ENCODE measurements at places on chromosomes 1 and 21.

GRCh38 chr1:230310381-230311163, 115.6 kb downstream of the PGBD5 start:
- H3K4me3 ChIP-seq: no peak overlapping the region
- H3K27ac ChIP-seq: no peak overlapping the region
- H3K36me3 ChIP-seq: no peaks in the 10 kb centered on the region
- H3K27me3 ChIP-seq: no peaks in the 10 kb centered on the region

DNA sequence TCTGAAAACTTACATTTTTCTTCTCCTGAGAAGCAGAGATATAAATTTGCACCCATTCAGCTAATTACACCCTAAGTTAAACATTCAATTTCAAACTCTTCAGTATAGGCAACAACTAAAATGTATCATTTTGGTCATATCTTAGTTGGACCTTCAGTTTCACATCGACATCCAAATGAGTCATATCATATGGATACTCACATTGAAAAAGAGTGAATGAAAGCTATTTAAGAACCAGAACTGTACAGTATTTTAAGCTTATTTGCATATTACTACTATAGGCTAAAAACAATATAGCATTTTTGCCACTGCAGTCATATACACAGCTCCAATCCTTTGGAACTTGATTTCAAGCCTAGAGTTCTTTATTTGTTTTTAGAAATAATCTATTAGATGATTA, 33.6 kb downstream of the USP25 start:
- H3K4me3 ChIP-seq: no peak overlapping the region
- no peak for DNase-seq
- peaks cover 3% of the 10 kb centered on the region for H3K4me1 ChIP-seq
- no peaks in the 10 kb centered on the region for H3K36me3 ChIP-seq
- H3K27ac ChIP-seq: no peak overlapping the region

DNA sequence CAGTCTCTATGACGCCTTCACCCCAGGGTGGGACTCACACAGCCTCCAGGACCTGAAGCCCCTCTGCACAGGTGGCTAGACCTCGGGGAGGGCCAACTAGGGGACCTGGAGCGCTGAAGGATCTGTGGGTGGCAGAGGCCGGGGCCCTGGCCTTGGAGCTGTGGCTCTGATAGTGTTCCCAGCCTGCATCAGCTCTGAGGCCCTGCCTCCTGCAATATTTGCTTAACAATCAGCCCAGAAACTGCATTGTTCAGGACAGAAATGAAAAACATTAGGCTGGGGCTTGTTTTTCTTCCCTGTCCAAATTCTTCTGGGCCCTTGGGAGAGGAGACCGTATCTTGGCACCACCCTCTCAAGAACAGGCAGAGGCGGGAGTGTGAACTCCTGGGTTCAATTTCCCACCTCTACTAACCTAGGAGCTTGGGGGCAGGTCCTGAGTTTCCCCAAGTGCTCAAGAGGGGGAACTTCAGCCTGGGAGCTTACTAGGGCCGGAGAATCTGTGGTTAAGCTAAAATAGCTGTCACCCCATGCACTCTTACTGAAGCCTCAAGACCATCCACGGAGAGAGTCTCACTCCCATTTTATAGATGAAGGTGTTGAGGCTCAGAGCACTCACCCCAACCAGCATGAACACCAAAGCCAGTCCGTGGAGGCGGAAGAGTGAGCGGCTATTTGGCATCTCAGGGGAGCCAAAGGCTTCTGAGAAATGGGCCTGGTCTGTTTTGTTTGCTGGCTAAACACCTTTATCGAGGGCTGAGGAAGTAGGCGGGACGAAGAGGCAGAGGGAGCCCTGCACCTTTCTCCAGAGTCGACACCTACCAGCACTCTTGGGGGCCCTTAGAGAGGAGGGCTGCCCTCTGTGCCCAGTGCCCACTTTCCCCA, 18.8 kb upstream of the CASZ1 start:
- no peaks in the 10 kb centered on the region for H3K4me1 ChIP-seq
- H3K27me3 ChIP-seq: no peaks in the 10 kb centered on the region
- no peak overlapping the region for H3K4me3 ChIP-seq
- H3K27ac ChIP-seq: no peak overlapping the region

DNA sequence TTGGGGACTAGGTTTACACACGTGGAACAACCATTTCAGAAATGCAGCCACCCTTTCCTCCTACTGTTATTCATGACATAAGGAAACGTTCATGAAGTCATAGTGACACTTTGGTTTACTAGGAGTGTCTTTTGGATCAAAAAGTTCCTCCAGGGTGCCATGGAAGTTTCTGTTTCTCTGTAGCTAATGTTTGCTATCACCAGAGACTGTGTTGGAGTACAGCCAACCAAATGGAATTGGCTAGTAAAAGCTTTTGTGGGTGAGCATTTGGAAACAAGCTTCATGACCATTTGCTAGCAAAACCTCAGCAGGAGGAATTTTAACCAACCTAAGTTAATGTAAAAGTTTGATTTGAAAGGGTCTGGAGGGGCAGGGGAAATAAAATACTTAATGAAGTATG, 43.9 kb upstream of the ADGRL2 start:
- DNase-seq: no peak
- H3K4me3 ChIP-seq: no peak overlapping the region
- no peaks in the 10 kb centered on the region for H3K36me3 ChIP-seq
- no peaks in the 10 kb centered on the region for H3K27me3 ChIP-seq
- H3K4me1 ChIP-seq: no peaks in the 10 kb centered on the region

- no peaks in the 10 kb centered on the region for H3K27me3 ChIP-seq
- no peaks in the 10 kb centered on the region for H3K4me1 ChIP-seq
- no peak overlapping the region for H3K4me3 ChIP-seq
- no peaks in the 10 kb centered on the region for H3K36me3 ChIP-seq
These were observed 55.0 kb upstream of the RIPK4 start for GRCh38 chr21:41821756-41822431.

- no peak for DNase-seq
- no peaks in the 10 kb centered on the region for H3K27me3 ChIP-seq
- no peak overlapping the region for H3K27ac ChIP-seq
- H3K36me3 ChIP-seq: no peaks in the 10 kb centered on the region
These were observed 1442.6 kb upstream of the B3GALT2 start for GRCh38 chr1:194629011-194629410.

- no peaks in the 10 kb centered on the region for H3K4me1 ChIP-seq
- no peak overlapping the region for H3K27ac ChIP-seq
These were observed 76.1 kb upstream of the SIPA1L2 start for GRCh38 chr1:232705815-232706575.

DNA sequence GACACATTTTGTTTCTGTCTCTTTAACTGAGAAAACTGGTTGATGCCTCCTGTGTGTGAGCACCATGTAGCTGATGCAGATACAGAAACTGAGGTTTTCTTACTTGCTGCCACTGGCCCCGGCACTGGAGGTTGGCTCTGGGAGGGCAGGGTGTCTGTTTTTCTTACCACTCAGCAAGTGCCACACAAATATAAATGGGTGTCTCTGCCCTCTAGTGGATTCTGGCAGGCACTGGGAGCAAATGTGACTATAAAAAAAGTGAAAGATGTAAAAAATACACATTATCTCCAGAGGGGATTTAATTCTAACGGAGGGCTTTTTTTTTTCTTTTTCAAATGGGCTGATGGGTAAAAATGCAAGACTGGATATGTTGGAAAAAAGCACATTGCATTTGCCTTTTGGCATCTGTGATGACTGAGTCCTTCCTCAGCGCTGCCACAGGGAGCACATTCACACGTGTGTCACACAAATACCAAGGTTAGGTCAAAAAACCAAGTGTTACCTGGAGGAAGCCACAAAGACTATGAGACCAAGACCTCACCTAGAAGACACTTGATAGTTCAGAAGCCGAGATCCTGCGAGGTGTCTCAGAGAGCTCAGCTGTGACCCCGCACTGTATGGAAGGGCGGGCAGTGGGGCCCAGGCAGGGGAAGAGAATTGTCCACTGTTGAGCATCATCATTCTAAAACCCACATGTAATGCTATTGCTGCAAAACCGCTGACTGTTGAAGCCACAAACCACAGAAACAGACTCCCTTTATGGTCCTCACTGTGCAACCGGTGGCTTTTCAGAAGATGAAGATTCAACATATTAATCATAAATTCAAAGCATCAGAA, 18.9 kb downstream of the PGBD2 start:
- no peak overlapping the region for H3K4me3 ChIP-seq
- H3K4me1 ChIP-seq: no peaks in the 10 kb centered on the region
- no peak overlapping the region for H3K27ac ChIP-seq
- H3K27me3 ChIP-seq: no peaks in the 10 kb centered on the region

GRCh38 chr21:41170442-41170841, 2.5 kb downstream of the BACE2 start:
- no peak for DNase-seq
- H3K4me3 ChIP-seq: no peak overlapping the region
- peak overlapping the region; percentile 32 for H3K27ac ChIP-seq
- no peaks in the 10 kb centered on the region for H3K36me3 ChIP-seq
- H3K27me3 ChIP-seq: no peaks in the 10 kb centered on the region

GRCh38 chr1:199273837-199274379, 635.1 kb downstream of the PTPRC start:
- no peak overlapping the region for H3K4me3 ChIP-seq
- H3K27me3 ChIP-seq: no peaks in the 10 kb centered on the region
- H3K27ac ChIP-seq: no peak overlapping the region
- no peaks in the 10 kb centered on the region for H3K36me3 ChIP-seq
- H3K4me1 ChIP-seq: no peaks in the 10 kb centered on the region

DNA sequence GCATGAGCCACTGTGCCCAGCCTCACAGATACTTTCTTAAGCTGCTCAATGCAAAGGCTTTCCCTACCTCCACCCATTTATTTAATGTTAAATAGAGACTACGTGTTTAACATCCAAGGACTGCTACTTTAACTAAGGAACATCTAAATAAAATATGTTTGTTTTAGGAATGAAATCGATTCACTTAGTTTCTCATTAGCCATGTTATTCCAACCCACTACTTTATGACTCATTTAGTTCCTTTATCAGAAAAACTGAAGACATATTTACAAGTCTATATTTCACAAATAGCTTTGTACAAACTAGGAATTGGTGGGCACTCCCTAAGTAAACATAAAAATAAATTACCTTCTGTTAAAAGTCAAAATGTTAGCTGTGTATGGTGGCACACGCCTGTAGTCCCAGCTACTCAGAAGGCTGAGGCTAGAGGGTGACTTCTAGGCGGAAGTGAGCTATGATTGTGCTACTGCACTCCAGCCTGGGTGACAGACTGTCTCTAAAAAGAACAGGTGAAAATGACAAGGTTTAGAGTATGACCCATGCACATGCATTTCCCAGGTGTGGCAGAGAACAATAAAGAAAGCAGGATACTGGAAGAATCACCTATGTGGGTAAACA, 39.9 kb upstream of the AK4 start:
- no peak overlapping the region for H3K4me3 ChIP-seq
- H3K27me3 ChIP-seq: no peaks in the 10 kb centered on the region
- no peak for DNase-seq
- no peak overlapping the region for H3K27ac ChIP-seq
- no peaks in the 10 kb centered on the region for H3K4me1 ChIP-seq

GRCh38 chr1:248324468-248324867, at the start of gene OR2M7:
Gene OR2M7, minus strand, starts transcription at chr1:248324568. Its CDS starts 0 bp downstream, at chr1:248324568.
- no peak within 1 kb of the TSS for H3K27ac ChIP-seq
- H3K4me3 ChIP-seq: no peak within 1 kb of the TSS
- no peaks in the 10 kb centered on the region for H3K4me1 ChIP-seq
- DNase-seq: no peak
- H3K27me3 ChIP-seq: no peaks in the 10 kb centered on the region

DNA sequence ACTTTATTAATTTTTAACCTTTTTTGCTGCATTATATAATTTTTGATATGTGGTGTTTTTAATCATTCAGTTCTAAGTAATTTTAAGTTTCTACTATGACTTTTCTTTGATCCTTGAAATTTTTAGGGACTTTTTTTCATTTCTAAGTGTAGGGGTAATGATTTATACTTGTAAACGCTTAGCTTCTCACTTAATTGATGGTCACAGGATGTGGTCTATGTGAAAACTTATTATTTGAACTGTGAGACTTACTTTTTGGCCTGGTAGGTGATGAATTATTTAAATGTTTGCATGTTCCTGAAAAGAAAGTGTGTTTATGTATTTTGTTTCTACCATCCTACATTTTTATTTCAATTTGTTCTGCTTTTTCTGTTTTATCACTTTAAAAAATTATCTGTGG, 17.2 kb downstream of the ALPL start:
- no peaks in the 10 kb centered on the region for H3K36me3 ChIP-seq
- DNase-seq: no peak
- H3K27ac ChIP-seq: no peak overlapping the region
- H3K4me1 ChIP-seq: no peaks in the 10 kb centered on the region

DNA sequence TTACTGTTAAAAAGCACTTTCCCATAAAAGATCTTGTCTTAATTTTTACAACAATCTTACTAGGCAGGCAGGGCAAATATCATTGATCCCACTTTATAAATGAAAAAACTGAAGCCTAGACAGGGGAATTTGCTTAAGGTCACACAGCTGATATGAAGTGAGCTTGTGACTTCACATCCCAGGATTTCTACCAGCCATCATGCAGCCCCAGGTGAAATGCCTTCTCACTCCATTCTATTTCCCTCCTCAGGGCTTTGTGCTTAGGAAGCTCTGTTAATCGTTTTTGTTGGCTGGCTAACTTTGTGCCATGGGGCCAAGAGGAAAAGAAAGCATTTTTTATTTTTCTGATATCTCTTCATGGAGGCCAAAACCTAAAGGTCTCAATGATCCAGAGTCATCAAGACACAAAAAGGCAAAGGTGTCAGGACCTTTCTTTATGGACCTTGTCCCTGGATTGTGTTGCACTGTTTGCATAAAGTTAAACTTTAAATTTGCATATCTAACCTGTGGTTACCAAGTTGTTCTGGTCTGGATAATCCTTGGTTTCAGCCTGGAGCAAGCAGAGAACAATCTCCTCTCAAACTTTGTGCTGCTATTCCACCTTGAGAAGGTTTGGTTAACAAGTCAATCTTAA, 44.8 kb upstream of the ZNF326 start:
- no peaks in the 10 kb centered on the region for H3K4me1 ChIP-seq
- H3K27ac ChIP-seq: no peak overlapping the region
- no peak for DNase-seq
- no peaks in the 10 kb centered on the region for H3K36me3 ChIP-seq

DNA sequence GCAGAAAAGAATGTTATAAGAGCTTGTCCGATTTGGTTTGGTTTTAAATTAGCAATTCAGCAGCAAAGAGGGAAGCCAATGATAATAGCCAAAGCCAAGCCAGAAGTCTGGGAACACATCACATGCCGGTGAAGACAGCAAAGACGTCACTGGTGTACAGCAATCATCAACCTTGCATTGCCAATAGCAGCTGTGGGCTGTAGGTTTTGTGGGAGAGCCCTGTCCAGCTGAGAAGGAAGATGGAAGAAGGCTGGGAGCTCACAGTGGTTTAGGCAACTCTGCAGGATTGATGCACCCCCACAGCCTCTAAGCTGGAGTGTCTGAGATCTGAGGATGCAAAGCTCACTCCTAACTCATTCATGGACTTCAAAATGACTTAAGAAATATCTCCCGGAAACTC, 338.7 kb downstream of the SIPA1L2 start:
- DNase-seq: no peak
- no peaks in the 10 kb centered on the region for H3K27me3 ChIP-seq
- H3K4me1 ChIP-seq: no peaks in the 10 kb centered on the region
- H3K27ac ChIP-seq: no peak overlapping the region
- no peak overlapping the region for H3K4me3 ChIP-seq

GRCh38 chr1:70583522-70583921, 172.5 kb downstream of the CTH start:
- H3K27me3 ChIP-seq: no peaks in the 10 kb centered on the region
- no peaks in the 10 kb centered on the region for H3K4me1 ChIP-seq
- no peak overlapping the region for H3K27ac ChIP-seq
- no peak overlapping the region for H3K4me3 ChIP-seq
- no peak for DNase-seq
- H3K36me3 ChIP-seq: no peaks in the 10 kb centered on the region
